ENCODE measurements at places on chromosomes 1 and 21.
A peak's percentile ranks its signal among the peaks of the same experiment; 100 is the strongest.

DNA sequence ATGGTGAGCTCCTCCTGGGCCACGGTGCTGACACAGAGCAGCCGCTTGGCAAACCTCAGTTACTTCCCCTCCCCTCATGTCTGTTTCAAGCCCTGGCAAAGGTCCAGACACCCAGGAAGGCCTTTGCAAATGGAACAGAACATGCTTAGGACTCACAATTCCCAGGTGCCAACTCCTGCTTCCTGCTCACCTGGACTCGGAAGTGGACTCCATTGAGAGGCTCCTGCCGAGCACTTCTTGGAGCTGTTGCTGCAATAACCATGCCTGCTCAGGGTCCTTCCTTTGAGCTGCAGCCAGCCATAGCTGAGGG lies 10.7 kb downstream of the DCST2 start:
- DNase-seq: no peak

DNA sequence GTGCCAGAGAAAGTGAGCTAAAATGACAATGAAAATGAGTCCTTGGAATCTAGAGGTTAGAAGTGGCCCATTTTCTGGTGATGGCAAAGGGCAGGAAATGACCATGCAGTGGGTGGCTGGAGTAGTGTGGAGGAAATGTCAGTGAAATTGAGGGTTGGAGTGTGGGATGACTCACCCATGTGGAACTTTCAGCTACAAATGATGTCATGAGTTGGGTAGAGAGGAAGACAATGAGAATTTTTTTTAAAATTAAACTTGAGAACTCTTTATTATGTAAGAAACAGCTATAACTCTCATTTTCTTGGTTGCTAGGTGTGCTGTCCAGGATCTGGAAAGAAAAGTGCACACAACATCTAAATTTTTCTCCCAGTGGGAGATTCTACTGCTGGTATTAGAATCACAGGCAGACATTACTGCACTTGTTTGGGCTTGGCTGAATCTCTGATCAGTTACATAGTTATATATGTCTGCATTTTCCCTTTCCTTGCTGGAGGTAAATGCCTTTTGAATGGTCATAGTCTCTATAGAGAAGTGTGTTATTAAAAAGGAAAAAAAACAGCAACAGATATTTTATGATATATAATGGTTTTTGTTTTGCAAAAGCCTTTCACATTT lies 56.8 kb upstream of the GNG12 start:
- DNase-seq: no peak

GRCh38 chr1:27564710-27565649 lies 39.0 kb downstream of the AHDC1 start:
- no peak for DNase-seq

GRCh38 chr1:20063861-20064292 lies 6.1 kb upstream of the PLA2G5 start:
- DNase-seq: no peak

DNA sequence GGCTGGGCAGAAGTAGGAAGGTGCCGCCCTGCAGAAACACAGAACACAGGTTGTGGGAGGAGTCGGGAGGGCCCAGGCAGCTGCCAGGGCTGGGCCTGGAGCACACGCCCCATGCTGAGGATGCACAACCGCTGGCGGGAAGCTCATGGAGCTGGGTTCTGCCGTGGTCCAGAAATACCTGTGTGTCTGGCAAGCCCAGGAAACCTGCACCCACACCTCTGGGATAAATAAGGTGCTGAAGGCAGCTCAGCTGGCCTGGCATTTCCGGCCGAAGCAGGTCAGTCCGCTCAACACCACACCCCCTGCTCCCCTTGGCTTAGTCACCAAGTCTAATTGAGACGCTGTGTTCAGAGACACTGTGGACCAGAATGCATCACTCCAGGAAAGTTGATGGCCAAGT lies 32.1 kb downstream of the CTNNBIP1 start:
- DNase-seq: no peak

DNA sequence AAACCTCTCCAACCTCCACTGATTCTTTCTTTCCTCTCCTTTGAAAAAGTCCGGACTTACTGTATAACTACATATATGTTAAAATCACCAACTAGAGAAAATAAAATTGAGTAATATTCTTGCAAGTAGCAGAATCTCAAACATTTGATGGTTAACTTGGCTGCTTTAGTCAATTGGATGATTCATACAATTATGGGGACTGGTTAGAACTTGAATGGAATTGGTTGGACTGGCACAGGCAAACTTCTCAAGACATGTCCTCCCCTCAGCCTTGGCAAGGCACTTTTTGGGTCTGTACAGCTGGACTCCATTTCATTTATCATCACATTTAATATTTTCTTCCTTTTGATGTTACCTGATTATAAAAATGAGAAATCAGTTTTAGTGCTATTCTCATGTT lies 6.5 kb downstream of the WLS start:
- DNase-seq: no peak

DNA sequence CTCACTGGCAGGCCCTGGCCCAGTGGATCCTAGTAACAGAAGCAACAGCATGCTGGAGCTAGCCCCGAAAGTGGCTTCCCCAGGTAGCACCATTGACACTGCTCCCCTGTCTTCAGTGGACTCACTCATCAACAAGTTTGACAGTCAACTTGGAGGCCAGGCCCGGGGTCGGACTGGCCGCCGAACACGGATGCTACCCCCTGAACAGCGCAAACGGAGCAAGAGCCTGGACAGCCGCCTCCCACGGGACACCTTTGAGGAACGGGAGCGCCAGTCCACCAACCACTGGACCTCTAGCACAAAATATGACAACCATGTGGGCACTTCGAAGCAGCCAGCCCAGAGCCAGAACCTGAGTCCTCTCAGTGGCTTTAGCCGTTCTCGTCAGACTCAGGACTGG lies 7.7 kb downstream of the CGN start:
- no peak for DNase-seq

- peak; percentile 83 for DNase-seq
Measured at GRCh38 chr1:11858968-11859871, 475 bp upstream of the NPPB start.

- no peak for DNase-seq
Measured at GRCh38 chr1:222919478-222919865, 104.6 kb downstream of the DISP1 start.

DNA sequence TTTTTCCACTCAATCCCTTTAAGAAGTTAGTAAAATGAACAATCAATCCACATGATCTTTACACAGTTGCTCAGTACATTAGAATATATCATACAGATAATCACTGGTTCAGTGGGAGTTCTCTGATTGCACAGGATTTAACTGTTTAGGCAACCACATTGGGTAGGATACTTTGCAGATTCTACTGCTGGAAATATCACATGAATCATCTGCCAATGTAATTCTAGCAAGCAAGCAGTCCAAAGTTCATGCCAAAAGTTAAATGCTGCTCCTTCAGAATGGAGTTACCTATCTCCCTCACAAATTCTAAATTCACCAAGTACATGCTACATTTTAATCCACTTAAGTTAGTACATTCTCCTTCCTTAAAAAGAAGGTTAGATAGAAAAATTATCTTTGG lies 52.4 kb downstream of the NEGR1 start:
- no peak for DNase-seq

DNA sequence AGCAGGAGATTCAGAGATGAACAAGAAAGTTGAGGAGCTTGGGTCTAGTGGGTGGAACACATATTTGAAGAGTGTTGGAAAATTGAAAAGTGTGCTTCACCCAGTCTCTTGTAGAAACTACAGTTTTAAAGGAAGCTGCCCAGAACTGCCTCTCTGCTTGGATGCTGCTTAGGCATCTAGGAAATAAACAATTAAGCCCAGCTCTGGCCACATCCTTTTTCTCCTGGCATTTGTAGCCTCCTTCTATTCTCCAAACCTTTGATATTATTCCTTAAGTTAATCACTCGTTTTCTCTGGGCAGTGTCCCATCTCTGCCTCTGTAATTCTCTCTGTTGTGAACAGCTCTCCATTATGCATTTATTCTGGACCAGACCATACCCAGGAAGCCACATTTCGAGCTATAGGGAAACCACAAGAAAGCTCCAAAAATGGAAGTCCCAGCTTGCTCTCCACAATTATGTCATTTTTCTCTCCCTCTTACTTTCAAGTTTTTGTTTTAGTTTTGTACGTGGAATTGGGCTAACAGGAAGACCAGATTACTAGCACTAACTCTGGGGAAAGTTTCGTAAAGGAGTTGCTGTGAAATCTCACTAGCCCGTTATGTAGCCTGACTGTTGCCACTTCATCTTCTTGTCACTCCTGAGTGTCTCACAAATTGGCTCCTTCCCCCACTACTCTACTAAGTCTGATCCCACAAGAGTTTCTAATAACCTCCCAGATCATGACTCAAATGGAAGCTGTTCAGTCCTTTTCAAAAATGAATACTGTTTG lies 102.2 kb downstream of the NTMT2 start:
- DNase-seq: no peak

DNA sequence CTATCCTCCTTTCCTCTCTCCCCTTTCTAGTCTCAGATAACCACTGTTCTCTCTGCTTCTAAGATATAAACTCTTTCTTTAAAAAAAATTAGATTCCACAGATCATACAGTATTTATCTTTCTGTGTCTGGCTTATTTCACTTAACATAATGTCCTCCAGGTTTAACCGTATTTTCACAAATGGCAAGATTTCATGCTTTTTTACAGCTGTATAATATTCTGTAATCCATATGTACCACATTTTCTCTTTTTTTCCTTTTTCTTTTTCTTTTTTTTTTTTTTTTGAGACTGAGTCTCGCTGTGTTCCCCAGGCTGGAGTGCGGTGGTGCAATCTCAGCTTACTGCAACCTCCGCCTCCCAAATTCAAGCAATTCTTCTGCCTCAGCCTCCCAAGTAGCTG lies 5.1 kb upstream of the SLC16A1 start:
- DNase-seq: no peak

- no peak for DNase-seq
Measured at GRCh38 chr1:54869173-54869851, 17.7 kb downstream of the DHCR24 start.

GRCh38 chr21:30444204-30444603 lies 4.1 kb downstream of the KRTAP15-1 start:
- no peak for DNase-seq

DNA sequence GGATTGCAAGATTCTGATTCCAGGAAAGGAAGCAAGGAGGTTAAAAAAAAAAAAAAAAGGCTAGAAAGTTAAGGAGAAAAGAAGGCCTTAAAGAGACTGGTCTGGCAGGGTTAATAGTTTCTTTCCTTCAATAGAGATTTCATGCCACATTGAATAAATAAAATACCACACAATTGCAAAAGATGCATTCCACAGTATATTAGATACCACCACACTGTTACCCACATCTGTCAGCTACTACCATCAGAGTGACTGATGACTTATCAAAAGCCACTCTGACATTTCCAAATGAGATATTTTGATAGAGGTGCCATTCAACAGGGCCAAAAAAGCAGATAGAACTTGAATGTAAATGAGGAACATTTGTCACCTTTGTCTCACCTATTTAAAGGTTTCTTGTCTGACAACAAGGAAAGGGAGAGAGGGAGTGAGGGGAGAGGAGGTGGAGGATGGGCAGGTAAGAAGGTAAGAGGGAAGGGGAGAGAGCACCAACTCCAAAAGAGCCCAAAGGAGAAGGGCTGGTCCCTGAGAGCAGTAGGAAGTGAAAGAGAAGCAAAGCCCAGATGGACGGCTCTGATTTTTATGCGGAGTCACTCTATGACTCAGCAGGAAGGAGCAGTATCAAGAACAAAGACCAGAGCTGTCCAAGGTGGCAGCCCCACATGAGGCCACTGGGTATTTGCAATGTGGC lies 38.3 kb downstream of the LRRN2 start:
- peak; percentile 72 for DNase-seq

DNA sequence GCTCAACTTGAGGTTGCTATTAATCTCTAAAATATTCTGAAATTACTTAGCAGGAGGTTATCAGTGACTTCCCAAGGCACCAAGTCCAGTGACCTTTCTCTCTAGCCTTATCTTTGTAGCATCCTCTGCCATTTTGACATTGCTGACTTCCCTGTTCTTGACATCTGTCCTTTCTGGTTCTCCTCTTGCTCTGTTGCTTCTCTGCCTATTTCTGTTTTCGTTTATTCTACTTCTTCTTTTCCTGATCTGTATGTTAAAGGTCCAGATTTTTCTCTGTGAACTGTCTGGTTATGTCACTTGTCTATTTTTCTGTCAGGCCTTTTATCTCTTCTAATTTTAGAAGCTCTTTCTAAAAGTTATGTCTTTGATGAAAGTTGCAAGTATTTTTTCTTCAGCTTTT lies 178.8 kb downstream of the VPS13D start:
- no peak for DNase-seq
